Pericardium fibroblast (primary cell): ENCODE measurements at places on chromosomes 16 and 17. TPM values are rescaled to one million over a fixed set of nuclear protein-coding genes. Genes with fewer than 3 reads are reported as not detected.

The OR3A3 gene
- total RNA-seq, result 0.12 TPM in 1 of 2 replicates, not detected in the other

The ACSM2A gene
- not detected in 2 replicates for total RNA-seq

The P2RX1 gene
- 0.35 TPM in 1 of 2 replicates, not detected in the other for total RNA-seq

The MYH2 gene
- 3.5 TPM in 1 of 2 replicates, not detected in the other for total RNA-seq

The LRRC46 gene
- total RNA-seq, result 0.60 TPM in 1 of 2 replicates, not detected in the other

The ACAP1 gene
- 0.34 TPM in 1 of 2 replicates, not detected in the other for total RNA-seq

The FBXO47 gene
- not detected in 2 replicates for total RNA-seq

The CDR2L gene
- total RNA-seq, result 20.7 and 23.6 TPM in 2 replicates

The CPHXL gene
- total RNA-seq, result not detected in 2 replicates

The C16orf74 gene
- 9.2 and 12.2 TPM in 2 replicates for total RNA-seq

The HSD3B7 gene
- total RNA-seq, result 11.6 and 14.7 TPM in 2 replicates

The GAS2L2 gene
- 0.23 TPM in 1 of 2 replicates, not detected in the other for total RNA-seq

The KRT9 gene
- not detected in 2 replicates for total RNA-seq
